DMS153 (cell line): ENCODE measurements at places on chromosomes 4 and X.

GRCh38 chr4:8891646-8892555, 20.3 kb upstream of the HMX1 start:
- no peak for DNase-seq

- no peak for DNase-seq
These were observed 842.1 kb upstream of the INTU start for GRCh38 chr4:126790633-126791032.

DNA sequence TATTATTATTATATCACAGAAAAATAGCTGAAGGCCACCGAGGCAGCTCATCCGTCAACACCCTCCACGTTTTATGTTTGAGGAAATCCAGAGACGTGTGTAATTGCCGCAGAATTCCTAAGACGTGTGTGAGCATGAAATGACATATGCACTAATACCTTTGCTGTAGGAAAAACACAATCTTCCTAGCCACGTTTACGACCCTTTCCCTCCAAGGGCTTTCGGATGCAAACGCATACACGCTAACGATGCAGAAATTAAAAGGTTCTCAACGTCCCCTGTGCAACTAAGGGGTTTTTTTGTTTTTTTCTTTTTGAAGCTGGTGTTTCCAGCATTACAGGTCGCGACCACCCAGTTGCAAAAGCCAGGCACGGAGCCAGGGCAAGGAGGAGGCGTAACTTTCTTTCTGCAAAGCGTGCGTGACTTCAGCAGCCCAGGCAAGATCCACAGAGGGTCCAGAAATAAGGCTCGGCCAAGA, 33.8 kb downstream of the CRLF2 start:
- no peak for DNase-seq

- no peak for DNase-seq
These were observed at the start of gene RAB33A for GRCh38 chrX:130171446-130172126. RAB33A (plus strand) TSS chrX:130171962; CDS start chrX:130172063, 101 bp downstream.
